ENCODE measurements at places on chromosomes 3 and 15. TPM values are rescaled to one million over a fixed set of nuclear protein-coding genes. Genes with fewer than 3 reads are reported as not detected.

The ACVR2B gene
- 0.60 TPM for polyA plus RNA-seq

The PIGZ gene
- polyA plus RNA-seq: 0.73 TPM

The CHDH gene
- 0.19 TPM for polyA plus RNA-seq

The UNC13C gene
- not detected for polyA plus RNA-seq

The EPHB3 gene
- 2.2 TPM for polyA plus RNA-seq

The FGF12 gene
- not detected for polyA plus RNA-seq

The LIPC gene
- 0.14 TPM for polyA plus RNA-seq

The TSPAN3 gene
- 221 TPM for polyA plus RNA-seq

The CCR8 gene
- polyA plus RNA-seq: not detected

The WWTR1 gene
- 65.3 TPM for polyA plus RNA-seq

The DAZL gene
- polyA plus RNA-seq: not detected

The MRPL47 gene
- 43.7 TPM for polyA plus RNA-seq

The TMEM212 gene
- polyA plus RNA-seq: not detected

The RETNLB gene
- polyA plus RNA-seq: not detected

The CDAN1 gene
- polyA plus RNA-seq: 6.3 TPM

The CATSPER2 gene
- polyA plus RNA-seq: 0.41 TPM

The C3orf20 gene
- not detected for polyA plus RNA-seq

The RNF7 gene
- polyA plus RNA-seq: 98.7 TPM

The SLC28A1 gene
- polyA plus RNA-seq: not detected

The TRPM1 gene
- not detected for polyA plus RNA-seq

The ARL6IP5 gene
- 76.4 TPM for polyA plus RNA-seq

The CHRM5 gene
- 0.03 TPM for polyA plus RNA-seq

Measured in IMR-90 (cell line).